ENCODE measurements at places on chromosomes 7 and 10. TPM values are rescaled to one million over a fixed set of nuclear protein-coding genes. Genes with fewer than 3 reads are reported as not detected.

Gene PLAC9
- not detected for total RNA-seq

Gene SRRM3
- not detected for total RNA-seq

Gene TCERG1L
- total RNA-seq: not detected

Gene SAMD9L
- total RNA-seq: 3.3 TPM

Gene ZNF425
- total RNA-seq: 0.43 TPM

Gene DOCK4
- 2.1 TPM for total RNA-seq

Gene SFXN3
- total RNA-seq: 9.7 TPM

Gene NPC1L1
- total RNA-seq: not detected

Gene CCDC172
- not detected for total RNA-seq

Gene ADAM8
- 72.7 TPM for total RNA-seq

DNA sequence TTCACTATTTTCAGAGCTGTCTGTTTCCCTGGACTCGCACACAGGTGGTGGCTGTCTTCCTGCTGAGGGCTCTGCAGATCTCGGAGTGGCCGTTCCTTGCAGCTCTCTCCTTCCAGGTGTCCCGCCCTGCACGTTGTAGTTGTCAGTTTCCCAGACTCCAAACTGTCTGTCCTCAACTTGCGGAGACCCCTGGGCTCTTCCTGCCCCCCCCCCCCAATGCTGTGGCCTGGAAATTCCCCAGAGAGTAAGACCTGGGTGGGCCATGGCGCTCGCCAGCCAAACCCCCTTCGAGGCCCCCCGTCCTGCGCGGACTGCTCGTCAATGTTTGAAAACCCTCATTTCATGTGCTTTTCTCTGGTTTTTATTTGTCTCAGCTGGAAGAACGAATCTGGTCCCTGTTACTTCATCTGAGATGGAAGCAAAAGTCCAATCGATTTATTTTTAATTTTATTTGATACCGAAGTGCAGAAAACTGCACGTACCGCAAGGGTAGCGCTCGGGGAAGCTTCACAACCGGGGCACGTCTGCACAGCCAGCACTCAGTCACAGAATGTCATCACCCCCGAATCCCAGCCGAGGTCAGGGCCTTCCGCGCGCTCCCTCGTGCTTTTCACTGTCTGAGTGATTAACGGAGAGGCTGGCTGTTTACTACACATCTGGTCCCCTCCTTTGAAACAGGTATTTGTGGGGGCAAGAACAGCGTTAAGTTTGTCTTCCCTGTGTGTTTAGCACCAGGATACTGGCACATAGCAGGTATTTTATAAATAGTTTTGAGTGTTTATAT, 46.4 kb upstream of the NKX6-2 start:
- DNase-seq: no peak

GRCh38 chr10:81872206-81872862, 2.7 kb upstream of the NRG3 start:
- no peak for DNase-seq

- no peak for DNase-seq
These were observed 398.0 kb downstream of the NXPH1 start for GRCh38 chr7:8831376-8831775.

- DNase-seq: no peak
These were observed 148.6 kb downstream of the SH3PXD2A start for GRCh38 chr10:103706762-103707161.

DNA sequence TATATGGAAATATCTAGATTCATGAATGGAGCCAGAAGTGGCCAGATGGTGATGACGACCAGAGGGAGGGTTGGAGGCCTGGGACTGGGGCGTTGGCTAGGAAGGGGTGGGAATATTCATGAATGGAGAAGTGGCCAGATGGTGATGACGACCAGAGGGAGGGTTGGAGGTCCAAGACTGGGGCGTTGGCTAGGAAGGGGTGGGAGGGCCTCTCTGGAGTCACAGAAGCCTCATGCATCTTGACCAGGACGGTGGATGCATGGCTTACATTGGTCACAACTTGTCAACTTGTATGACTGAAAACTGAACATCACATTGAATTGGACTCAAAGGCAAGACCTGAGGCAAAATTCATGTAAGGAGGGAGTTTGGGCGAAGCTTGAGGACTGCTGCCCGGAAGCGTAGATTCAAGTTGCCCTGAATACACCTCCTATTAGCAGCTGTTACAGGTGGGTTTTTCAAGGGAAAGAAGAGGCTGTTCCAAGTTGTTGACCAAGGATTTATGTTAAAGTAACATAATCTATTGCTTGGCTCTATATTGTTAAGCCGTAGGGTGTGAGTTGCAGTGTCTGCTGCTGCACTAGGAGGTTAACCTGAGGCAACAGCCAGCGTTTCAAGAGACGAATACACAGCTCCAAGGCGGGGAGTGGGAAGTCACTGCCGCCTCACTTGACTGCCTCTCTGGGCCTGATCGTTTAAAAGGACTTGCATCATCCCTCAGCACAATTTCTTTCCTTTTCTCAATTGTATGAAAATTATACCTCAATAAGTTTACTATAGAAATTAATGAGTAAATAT, 55.1 kb upstream of the FAM20C start:
- DNase-seq: no peak

- no peak for DNase-seq
These were observed 41.5 kb downstream of the KLRG2 start for GRCh38 chr7:139441961-139442360.

- no peak for DNase-seq
These were observed 34.8 kb upstream of the MSMB start for GRCh38 chr10:46080886-46081285.

DNA sequence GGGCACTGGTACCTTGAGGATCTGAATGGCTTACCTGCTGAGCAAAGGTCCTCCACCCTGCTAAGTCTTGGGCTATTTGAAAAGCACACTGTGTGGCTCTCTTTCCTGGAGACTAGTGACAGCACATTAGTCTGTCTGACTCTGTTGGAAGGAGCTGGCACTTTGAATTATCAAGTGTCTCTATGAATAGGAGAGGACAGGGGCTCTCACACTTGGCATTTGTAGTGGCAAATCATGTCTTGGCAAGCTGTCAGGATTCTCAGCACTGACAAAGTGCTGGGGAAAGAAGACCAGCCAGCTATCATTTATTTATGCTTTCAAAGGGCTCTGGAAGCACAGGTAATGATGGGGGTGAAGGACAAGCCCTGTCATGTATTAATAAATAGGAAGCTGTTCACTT, 62.8 kb downstream of the MTPN start:
- no peak for DNase-seq

DNA sequence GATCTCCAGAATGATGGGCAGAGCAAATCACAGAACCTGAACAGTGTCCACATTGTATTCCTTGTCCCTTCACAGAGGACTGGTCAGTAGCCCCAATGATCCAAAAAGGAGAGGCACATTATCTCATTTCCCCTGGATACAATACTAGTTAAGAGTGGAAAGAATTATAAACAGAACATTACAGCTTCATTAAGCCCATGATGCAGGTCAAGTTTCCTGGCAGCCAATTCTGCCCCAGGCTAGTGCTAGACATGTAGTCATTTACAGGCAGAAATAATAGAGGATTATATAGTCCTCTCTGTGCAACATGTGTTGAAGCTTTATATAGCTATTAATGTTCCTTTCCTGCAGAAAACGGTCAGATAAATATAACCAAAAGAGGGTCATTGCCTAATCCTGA, 124.3 kb upstream of the WNT16 start:
- DNase-seq: no peak

- DNase-seq: no peak
These were observed 69.2 kb upstream of the PPP2R2D start for GRCh38 chr10:131831561-131831960.

GRCh38 chr7:34275624-34276023, 370.3 kb downstream of the BMPER start:
- no peak for DNase-seq

Measured in activated T-cell treated with anti-CD3 and anti-CD28 coated beads, Interleukin-2, amount 50 U/mL, for 4 hours (primary cell).